Left renal pelvis (tissue), 4 donors: ENCODE measurements at places on chromosomes 7 and 10.

DNA sequence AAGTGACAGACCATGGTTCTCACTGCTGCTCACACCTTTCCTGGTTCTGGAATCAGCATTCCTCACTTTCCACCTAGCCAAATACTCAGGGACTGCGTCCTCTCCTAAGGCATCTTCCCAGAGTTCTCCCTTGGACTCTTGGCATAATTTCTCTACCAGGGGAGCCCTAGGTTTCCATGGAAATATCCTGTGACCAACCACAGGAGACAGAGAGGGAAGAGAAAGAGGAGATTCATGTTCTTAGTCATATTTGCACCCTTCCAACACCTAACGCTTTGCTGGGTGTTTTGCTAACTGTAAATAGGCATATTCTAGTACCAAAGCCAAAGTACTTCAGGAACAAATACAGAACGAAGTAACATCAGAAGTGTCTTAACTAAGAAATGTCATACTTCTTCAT lies 28.6 kb downstream of the DENND11 start:
- no peak for DNase-seq

GRCh38 chr10:123422261-123422660 lies 243.9 kb upstream of the GPR26 start:
- DNase-seq, result no peak

- no peak for DNase-seq
These were observed 3.0 kb downstream of the TMEM130 start for GRCh38 chr7:98866765-98867164.

GRCh38 chr7:130875-131780 lies 61.2 kb upstream of the FAM20C start:
- DNase-seq, result no peak

DNA sequence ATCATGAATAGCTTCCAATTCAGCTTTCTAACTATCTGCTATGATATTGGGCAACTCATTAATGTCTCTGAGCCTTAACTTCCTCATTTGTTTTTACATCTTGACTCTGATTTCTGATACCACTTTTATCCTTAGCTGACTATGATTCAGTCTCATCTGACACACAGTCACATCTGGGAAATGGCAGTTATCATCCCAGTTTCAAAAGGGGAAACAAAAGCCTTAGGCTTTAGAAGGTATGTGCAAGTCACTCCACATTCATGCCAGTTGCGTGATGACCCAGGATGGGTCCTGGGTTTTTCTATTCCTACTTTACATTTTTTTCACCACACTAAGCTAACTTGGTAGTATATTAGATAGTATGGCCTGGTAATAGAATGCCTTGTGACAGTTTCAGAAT lies 12.7 kb downstream of the SCIN start:
- no peak for DNase-seq

GRCh38 chr7:78017591-78018100 lies 219.1 kb downstream of the PHTF2 start:
- DNase-seq, result no peak

DNA sequence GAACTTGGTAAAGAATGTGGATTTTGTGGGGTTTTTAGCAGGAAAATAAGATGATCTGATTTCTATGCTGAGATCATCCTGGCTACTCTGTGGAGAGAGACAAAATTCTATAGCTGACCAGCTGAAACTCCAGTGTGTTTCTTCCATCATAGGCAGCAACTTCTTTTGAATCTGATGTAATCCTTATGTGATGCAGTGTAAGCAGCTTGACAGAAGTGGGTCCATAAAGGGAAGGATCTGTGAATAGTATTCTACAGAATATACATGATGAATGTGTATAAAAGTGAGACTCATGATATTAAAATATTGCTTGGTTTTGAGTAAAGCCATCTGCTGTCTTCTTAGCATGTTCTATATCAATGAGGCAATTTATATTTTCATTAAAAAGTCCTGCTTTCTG lies 4.4 kb downstream of the MYO3A start:
- no peak for DNase-seq

GRCh38 chr10:28959850-28960501 lies 282.7 kb downstream of the BAMBI start:
- DNase-seq, result no peak

DNA sequence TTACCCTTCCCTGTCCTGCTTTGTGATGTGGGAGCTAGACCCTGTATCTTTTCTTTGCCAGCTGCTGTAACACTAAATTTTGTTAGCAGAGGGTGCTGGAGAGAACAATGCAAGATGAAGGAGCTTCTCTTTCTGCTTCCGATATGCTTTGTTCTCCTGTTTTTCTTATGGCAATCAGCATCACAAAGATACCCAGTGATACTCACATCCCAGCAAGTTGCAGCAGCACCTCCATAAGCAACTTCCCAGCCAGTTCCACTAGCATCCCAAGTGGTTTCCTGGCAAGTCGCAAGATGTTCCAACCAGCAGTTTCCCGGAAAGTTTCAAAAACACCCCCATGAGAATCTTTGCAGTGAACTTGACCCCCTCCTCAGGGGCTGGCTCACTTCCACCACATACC lies 148.6 kb downstream of the IMMP2L start:
- no peak for DNase-seq

GRCh38 chr7:115340828-115341227 lies 418.9 kb downstream of the MDFIC start:
- DNase-seq, result no peak

DNA sequence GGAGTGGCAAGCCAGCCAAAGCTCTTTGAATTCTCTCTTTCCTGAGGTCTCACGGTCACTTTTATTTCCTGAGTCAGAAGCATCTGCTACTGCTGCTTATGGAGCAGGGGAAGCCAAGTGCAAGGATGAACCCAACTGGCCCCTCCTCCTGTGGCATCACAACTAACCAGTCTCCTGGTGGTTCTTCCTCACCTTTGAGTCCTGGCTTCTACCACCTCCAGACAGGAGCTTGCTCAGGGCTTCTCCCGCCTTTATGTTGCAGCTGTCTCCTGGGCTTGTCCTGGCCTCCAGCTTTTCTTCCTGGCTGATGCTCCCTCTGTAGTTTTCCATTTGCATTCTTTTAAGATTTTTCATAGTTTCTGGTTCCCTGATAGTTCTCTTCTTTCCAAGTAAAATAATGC lies 349.7 kb upstream of the NRP1 start:
- no peak for DNase-seq

DNA sequence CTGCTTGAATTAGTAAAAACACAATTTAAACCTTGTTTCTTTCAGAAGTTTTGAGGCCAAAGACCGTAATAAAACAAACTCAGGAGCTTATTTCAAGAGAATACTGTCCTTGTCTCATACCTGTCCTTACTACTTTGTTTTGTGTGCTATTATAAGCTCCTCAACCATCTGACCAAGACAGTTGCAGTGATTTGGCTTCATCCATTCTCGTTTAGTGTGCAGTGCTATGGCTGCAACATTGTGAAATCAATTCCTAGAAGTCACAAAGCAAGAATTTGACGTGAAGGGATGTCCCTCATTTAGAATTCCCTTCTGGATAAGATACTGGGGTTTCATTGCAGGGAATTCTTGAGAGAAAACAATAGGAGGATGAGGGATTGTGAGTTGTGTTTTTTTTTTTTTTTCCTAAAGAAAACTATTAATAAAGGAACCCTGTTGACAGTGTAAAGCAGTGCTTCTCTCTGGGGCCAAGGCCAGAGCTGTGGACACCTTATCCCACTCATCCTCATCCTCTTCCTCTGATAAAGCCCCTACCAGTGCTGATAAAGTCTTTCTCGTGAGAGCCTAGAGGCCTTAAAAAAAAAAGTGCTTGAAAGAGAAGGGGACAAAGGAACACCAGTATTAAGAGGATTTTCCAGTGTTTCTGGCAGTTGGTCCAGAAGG lies at the start of gene OIT3:
Gene OIT3, plus strand, starts transcription at position 604 of the 663 bp plus-strand sequence. CDS start 60 bp downstream, outside the sequence.
- no peak for DNase-seq

DNA sequence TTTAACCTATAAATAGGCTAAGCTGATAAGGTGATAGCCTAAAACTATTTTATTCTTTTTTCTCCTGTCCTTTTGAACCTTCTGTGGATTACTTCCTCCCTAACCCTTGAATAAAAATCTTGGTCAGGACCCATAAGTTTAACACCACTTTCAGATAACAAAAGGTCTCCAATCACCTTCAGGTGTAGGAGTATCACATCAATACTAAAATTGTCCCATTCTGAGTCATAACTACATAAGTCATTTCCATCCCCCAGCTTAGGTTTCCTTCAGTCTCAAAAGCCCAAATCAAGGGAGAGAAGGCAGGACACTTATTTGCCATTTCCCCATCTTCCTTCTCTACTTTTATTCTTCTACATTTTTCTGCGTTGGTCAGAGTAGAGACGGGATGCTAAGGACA lies 56.9 kb upstream of the WNT16 start:
- no peak for DNase-seq

DNA sequence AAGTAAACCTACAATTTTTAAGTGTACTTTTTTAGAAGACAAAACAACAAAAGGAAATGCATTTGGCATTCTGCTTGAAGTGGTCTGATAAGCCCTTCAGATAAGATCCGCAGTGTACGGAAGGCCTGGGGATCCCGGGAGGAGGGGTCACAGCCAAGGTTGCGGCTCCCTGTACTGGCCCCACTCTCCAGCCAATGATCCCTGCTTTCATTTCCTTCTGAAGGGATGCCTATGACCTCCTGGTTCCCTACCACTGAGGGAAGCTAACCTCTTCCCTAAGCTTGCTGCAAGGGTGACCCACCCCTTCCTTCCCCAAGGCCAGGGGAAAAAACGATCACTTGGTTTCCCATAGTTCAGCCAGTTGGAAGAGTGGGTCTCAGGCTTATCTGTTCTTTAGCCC lies 5.3 kb downstream of the DENND2A start:
- DNase-seq, result no peak

DNA sequence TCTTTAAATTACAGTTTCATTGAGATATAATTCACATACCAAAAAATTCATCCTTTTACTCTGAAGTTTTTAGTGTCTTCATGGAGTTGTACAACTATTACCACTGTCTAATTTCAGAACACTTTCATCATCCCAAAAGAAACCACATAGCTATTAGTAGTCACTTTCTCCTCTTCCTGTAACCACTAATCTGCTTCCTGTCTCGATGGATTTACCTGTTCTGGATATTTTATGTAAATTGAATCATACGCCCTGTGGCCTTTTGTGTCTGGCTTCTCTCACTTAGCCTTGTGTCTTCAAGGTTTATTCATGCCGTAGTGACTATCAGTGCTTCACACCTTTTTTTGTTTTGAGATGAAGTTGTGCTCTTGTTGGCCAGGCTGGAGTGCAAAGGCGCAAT lies 135.5 kb downstream of the DOCK1 start:
- no peak for DNase-seq

DNA sequence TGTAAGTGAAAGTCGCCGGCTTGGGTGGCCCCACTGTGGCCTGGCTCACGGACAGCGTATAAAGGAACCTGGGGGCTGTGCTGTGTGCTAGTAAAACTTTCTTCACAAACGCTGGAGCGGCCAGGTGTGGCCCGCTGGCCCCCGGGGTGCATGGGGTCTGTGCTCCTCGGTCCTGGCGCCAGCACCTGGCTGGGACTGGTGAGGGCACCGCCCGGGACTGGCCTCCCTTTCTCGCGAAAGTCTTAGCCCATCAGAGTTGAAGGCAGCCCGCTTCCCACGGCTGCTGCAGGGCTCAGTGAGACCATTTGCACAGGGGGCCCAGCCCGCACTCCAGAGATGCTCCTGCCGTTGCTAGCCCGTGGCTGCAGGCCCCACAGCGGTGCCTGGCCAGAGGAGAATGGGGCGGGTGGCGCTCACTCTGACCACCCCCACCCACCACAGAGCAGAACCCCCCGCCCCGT lies 5.8 kb downstream of the PWWP2B start:
- DNase-seq, result no peak

- DNase-seq, result no peak
These were observed 189.7 kb upstream of the SEMA3D start for GRCh38 chr7:85376589-85376988.

DNA sequence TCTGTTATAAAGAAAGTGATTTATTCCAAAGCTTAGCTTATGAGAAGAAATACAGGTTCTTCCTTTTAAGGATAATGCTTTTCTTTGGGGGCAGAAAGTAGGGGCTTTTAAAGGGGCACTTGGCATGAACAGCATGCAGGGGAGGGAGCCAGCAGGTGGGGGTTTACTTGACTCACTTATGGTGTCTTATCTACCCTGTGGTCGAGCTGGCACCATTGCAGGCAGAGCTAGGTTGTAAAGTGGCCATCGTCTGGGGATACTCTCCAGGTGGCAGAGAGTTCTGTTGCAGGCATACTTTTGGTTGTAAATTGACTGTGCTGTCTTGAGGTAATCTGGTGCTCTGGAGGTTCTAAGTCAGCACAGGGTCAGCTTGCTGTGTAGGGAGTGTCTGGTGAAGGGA lies 26.3 kb upstream of the IFRD1 start:
- no peak for DNase-seq

DNA sequence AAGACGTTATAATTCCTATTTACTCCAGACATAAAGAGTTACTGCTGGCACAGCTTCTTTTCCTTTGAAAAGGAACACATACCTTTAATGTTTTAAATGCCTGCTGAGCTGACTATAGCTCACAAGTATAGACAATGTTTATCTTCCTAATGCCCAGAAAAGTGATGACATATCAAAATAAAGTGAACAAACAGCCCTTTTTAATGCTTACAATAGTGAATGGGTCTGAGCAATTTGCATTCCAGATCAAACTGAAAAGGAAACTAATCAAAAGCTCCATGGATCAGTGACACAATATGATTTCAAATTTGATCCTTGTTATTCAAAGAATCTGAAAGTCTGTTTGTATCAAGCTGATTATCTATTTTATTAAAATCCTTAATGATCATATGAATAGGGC lies 233.6 kb upstream of the SEMA3E start:
- no peak for DNase-seq

DNA sequence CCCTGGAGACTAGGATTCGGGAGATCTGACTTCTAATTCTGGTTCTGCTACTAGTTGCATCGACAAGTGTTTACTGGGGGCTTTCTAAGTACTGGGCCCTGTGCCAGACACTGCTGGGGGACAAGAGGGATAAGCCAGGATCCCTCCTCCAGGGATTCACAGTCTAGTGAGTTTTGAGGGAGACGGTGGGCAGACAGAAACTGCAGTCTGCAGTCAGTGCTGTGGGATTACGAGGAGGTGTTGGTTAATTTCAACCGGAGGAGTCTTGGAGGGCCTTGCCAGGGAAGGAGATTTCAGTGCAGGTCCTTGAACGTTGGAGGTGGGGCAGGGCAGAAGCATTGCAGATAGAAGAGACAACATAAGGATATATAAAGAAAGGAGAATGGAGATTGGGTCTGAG lies 3.5 kb upstream of the KCNH2 start:
- no peak for DNase-seq

DNA sequence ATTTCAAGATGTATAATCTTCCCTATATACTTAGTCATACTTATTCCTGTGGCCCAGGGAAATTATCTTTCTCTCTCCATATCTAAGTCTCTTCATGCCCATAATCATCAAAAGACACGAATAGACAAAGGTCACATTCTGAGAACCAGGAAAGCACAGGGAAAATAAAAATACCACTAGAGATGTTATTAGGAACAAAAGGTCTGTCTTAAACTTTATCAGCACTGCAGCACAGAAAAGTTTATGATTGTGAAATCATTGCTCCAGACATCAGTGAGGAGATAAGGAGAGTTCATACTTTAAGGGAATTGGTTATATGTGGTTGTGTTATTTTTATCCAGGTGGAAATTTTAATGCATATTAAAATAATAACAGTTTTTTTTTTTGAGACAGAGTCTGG lies 974.6 kb upstream of the CELF2 start:
- no peak for DNase-seq

GRCh38 chr10:1734288-1734687 lies 3.0 kb downstream of the ADARB2 start:
- no peak for DNase-seq

GRCh38 chr10:110684800-110685446 lies 40.8 kb downstream of the RBM20 start:
- DNase-seq, result no peak

GRCh38 chr7:118452128-118452527 lies 227.6 kb downstream of the ANKRD7 start:
- no peak for DNase-seq
